ENCODE measurements at places on chromosomes 5 and 9. TPM values are rescaled to one million over a fixed set of nuclear protein-coding genes. Genes with fewer than 3 reads are reported as not detected.

TEK gene
- 14.5 TPM for total RNA-seq

FAXDC2 gene
- 30.1 TPM for total RNA-seq

FOXD4L3 gene
- total RNA-seq, result not detected

MAP1B gene
- total RNA-seq, result 479 TPM

SMIM33 gene
- not detected for total RNA-seq

LIFR gene
- 75.0 TPM for total RNA-seq

HMGCR gene
- total RNA-seq, result 22.9 TPM

GHR gene
- 11.4 TPM for total RNA-seq

TSLP gene
- total RNA-seq, result 1.7 TPM

GLRA1 gene
- total RNA-seq, result not detected

AHRR gene
- total RNA-seq, result 2.9 TPM

CER1 gene
- total RNA-seq, result not detected

GCNT1 gene
- total RNA-seq, result 8.9 TPM

ANKDD1B gene
- not detected for total RNA-seq

SLC36A2 gene
- not detected for total RNA-seq

MAT2B gene
- total RNA-seq, result 34.7 TPM

MAMDC2 gene
- 13.4 TPM for total RNA-seq

ASPN gene
- 22.5 TPM for total RNA-seq

SPINK1 gene
- not detected for total RNA-seq

HTR4 gene
- total RNA-seq, result 0.32 TPM

MTRR gene
- 41.2 TPM for total RNA-seq

SERINC5 gene
- total RNA-seq, result 14.7 TPM

PCSK5 gene
- total RNA-seq, result 67.9 TPM

ADAMTS12 gene
- 5.9 TPM for total RNA-seq

CBY3 gene
- total RNA-seq, result not detected

MEIKIN gene
- 1.4 TPM for total RNA-seq

IL5 gene
- total RNA-seq, result not detected

CA9 gene
- total RNA-seq, result not detected

GFM2 gene
- total RNA-seq, result 16.1 TPM

NIM1K gene
- 0.83 TPM for total RNA-seq

Measured in posterior vena cava (tissue), 2 donors.